Transverse colon (tissue), 4 donors: ENCODE measurements at places on chromosomes 3 and 15.

DNA sequence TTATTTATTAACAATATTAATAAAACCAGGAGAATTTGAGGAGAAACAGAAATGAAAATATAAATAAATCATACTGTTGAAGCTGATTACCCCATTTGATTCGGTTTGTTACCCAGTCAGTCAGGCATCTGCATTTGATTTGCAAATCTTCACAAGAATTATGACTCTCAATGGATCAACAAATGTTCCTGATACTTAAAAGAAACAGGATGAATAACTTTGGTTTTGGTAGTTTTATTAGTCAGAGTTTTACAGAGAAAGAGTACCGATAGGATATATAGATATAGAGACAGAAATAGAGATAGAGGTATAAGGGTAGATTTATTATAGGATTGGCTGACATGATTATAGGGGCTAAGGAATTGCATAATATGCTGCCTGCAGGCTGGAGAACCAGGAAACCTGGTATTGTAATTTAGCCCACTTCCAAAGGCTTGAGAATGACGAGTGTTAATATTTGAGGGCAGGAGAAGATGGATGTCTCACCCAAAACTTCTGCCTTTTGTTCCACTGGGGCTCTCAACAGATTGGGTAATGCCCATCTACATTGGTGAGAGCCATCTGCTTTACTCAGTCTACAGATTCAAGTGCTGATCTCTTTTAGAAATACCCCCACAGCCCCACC lies 241.6 kb upstream of the COL8A1 start:
- DNase-seq = no peak

DNA sequence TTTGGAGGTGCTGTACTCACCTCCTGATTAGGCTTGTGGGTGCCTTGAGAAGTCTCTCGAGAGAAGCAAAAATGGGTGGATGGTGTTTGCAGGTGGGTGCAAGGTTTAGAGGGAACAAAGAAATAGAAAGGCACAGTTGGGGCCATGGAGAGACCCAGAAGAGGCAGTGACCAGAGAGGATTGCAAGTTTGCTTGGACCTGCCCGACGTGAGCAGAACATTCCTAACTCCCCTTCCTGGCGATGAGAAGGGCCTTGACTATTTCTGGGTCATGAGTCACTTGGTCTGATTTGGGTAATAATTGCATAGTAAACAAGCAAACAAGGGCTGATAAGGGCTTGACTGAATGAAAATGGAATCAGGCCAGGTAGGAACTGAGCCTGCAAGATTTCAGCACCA lies 7.0 kb upstream of the CTSH start:
- no peak for DNase-seq

GRCh38 chr3:142385078-142385477 lies 62.8 kb downstream of the XRN1 start:
- DNase-seq = no peak

DNA sequence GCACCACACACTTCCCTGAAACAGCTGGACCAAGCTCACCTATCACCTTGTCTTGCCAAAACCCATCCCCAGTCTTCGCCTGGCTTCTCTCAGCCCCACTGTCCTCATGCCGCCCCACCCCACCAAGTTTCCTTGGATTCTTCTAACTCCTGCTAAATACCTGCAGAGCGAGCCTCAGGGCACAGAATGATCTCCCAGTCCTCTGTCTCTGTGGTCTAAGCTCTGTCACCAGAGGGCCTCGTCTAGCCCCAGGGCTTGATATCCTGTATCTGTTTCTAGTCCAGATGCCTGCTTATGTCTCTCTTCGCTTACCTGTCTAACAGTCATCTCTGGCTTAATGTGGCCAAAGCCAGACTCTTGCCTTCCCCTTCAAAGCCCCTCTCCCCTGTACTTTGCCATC lies 9.7 kb downstream of the CCDC12 start:
- DNase-seq = no peak
